ENCODE measurements at places on chromosomes 1 and 21.

DNA sequence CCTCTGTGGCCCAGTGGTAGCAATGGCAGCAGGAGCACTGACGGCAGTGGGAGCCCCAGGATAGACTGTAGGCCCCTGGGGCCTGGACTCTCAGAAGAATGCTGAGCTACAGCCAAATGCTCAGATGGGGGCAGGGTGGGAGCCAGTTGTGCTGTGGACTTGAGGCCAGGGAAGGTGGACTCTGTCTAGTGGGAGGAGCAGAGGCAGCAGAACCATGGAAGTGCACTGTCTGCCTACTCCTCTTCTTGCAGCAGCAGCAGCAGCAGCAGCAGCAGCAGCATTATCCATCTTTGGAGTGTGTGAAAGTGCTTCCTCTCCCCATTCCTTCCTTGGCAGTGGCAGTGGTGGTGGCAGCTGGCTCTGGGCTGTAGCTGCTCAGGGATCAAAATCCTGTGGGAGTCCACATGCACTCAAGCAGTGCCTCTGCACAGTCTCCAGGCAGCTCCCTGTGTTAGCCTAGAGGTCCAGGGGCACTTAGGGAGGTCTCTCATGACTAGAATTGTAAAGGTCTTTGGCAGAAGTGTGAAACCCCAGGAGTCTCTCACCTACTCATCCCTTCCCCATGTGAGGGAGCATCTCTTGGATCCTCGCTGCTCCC lies 917.9 kb upstream of the B3GALT2 start:
- DNase-seq: peak; percentile 24

DNA sequence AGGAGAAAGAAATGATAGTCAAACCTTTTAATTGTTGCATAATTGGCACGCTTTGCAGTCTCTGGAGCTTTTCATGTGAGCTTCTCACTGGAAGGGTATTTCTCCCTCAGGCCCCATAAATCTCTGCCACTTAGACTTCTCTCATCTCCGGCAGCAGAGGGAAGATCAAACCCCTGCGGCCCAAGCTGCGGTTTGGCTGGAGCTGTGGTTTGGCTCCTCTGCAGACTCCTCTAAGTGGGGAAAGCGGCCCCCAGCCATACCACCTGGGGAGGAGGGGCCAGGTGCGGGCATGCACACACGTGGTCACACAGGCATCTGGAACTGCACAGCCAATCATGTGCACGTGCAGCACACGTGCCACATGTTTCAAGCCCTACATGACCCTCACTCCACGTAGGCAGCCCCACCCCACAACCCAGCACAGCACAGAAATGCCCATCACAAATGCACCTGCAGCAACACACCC lies 58.3 kb downstream of the UBE2T start:
- peak; percentile 67 for DNase-seq

- DNase-seq: no peak
Observed at GRCh38 chr1:100862591-100862990, 32.1 kb downstream of the EXTL2 start.

- DNase-seq: no peak
Observed at GRCh38 chr1:9239622-9240401, 5.2 kb downstream of the H6PD start.

GRCh38 chr1:154993572-154994268 lies at the start of gene LENEP:
Gene LENEP, plus strand, starts transcription at chr1:154993586. Its CDS starts 22 bp downstream, at chr1:154993608.
- DNase-seq: no peak

DNA sequence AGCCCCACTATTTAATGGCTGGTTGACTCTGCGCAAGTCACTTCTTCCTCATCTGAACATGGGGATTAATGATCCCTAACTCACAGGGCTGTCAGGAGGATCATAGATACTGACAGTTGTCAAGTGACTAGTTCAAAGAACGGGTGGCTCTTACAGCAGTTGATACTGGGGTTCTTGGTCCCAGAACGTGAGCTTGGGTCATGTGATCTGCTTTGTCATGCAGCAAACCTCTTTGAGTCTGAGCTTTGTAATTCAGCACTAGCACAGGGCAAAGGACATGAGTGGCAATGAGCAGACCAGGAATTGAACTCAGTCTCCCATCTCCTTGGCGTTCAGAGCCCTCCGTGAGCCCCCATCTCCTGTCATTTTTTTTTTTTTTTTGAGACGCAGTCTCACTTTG lies 64.4 kb downstream of the TRABD2B start:
- no peak for DNase-seq

GRCh38 chr1:25572708-25573590 lies 29.5 kb downstream of the LDLRAP1 start:
- no peak for DNase-seq

DNA sequence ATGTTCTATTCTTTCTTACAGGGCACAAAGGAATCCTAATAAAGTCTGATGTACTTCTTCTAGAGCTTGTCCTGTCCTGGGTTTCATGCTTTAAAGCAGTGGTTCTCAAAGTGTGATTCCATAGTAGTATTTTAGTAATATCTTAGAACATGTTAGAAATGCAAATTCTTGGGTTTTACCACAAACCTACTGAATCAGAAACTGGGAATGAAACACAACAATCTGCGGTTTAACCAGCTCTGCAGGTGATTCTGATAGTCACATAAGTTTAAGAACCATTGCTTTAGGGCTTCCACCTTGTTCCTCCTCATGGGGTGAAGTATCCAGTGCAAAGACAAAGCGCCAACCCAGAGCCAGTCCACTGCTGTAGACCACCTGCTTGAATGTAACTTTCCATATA lies 41.1 kb downstream of the NGF start:
- no peak for DNase-seq

DNA sequence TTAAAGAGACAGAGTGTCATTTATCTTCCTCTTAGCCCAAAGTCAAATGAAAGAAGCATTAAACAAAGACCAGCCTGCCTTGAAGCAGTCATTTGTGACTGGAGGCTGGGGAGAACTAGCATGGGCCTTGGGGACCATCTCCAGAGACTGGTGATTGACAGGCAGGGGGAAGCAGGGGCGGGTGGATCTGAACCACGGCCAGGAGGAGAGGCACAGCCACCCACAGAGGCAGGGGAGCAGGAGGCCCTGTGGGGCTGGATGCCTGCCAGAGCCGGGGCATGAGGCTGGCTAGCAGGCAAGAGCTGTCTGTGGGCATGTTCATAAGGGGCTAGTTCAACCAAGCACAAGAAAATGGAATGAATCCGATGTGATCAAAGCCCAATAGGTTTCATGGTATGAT lies 73.9 kb downstream of the PLXNA2 start:
- peak; percentile 84 for DNase-seq

DNA sequence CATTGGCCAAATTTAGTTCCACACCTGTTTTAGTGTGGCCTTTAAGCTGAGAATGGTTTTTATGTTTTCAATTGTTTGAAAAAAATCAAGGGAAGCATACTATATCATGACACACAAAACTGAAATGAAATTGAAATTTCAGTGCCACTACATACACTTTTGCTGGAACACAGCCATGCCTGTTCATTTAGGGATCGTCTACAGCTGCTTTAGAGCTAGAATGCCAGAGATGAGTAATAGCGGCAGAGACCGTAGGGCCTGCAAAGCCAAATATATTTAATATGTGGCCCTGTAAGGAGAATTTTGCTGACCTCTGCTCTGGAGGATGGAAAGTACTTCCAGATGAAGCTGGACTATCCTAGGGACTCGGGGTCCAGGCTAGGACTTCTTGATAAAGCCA lies 62.5 kb upstream of the LYST start:
- no peak for DNase-seq

DNA sequence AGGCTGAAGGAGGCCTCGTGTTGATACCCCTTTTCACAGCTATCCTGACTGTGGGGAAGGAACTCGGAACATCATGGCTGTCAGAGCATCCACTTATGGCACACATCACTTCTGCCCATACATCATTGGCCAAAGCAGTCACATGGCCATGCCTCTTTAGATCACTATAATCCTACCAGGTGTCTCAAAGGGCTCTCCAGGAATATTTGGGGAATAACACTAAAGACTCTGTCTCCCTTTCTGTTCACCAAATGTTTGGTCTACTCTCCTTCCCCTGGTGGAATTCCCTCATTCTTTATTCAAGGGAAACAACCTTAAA lies 3.0 kb upstream of the JUN start:
- DNase-seq: no peak

- no peak for DNase-seq
Observed at GRCh38 chr1:78619803-78620579, at the start of gene IFI44L. Gene IFI44L, plus strand, starts transcription at chr1:78620448. Its CDS starts 7,468 bp downstream, at chr1:78627916.

- no peak for DNase-seq
Observed at GRCh38 chr1:113684153-113684541, 75.1 kb downstream of the PHTF1 start.

DNA sequence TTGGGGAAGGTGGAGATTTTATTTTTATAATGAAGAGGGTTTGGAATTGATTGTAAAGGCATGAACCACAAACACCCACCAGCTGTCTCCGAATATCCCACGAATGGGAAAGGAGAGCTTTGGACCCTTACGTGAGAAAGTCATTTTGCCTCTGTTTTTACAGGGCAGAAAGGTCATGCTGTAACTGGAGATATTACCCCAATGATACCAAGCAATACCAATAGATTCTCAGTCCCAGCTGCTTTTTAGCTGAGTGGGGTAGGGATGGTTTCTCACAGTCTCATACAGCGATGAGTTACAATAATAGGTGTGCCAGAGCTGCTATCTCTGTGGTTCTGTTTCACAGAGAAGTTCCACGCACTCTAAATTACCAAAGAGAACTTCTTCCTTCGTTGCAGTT lies 8.8 kb upstream of the F3 start:
- no peak for DNase-seq

DNA sequence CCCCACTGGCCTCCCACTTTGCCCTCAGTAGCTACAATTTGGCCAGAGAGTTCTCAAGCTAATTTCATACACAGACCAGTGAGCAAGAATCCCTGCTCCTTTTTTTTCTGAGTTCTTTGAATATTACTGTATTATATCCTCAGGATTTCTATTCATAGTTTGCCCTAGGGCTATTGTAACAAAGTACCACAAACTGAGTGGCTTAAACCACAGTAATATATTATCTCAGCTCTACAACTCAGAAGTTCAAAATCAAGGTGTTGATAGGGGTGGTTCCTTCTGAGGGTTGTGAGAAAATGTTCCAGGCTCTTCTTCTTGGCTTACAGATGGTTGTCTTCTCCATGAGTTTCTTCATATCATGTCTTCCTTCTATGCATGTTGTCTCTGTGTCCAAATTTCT lies 289.4 kb upstream of the ESRRG start:
- DNase-seq: no peak

- DNase-seq: peak; percentile 62
Observed at GRCh38 chr1:63653976-63654375, 60.8 kb downstream of the PGM1 start.

DNA sequence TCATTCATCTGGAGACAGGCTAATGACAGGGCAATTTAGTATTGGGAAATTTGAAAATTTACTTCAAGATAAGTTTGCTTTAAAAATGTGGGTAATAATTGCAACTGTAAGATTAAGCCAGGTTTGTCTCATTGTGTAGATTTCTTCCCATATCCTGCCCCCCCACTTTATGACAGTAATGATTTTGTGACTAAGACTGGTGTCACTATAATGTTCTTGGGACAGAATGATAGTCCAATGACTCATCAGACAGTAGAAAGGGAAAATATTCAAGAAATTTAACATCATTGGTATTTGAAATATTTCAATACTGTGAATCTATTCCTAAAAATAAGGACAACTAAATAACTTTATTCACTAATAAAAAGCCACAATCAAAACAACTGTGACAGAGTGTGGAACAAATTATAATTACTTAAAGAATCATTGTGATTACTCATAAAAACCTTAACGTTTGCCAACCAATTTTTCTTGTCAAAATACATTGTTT lies 36.7 kb downstream of the FH start:
- DNase-seq: no peak

DNA sequence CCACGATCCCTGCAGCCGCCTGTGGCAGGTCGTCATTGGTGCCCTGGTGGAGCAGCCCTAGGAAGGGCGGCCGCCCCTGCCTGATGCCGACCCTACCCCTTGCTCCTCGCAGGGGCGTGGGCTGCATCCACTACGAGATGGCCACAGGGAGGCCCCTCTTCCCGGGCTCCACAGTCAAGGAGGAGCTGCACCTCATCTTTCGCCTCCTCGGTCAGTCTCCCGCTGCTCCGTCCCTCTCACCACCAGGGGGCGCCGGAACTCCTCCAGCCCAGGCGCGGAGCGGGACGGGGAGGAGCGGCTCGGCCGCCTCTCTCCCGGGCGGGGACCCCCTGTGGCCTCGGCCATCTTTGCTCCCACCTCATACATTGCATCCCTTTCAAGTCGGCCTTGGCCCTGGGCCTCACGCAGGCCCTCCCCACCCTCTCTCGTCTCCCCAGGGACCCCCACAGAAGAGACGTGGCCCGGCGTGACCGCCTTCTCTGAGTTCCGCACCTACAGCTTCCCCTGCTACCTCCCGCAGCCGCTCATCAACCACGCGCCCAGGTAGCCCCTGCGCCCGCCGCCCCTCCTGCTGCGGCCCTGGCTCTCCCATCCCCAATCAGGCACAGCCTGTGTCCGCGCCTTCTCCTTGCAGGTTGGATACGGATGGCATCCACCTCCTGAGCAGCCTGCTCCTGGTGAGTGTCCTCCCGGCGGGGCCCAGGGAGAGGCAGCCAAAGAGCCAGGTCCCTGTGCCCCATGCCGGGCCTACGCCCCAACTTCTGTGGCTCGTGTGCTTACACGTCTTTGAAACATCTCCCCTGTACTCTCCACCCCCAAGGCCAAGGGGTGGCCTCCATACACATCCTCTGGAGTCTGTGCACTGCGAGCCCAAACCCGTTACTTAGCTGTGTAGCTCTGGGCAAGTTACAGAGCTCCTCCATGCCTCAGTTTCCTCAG lies 24.7 kb downstream of the CDK18 start:
- peak; percentile 77 for DNase-seq

GRCh38 chr1:116913941-116914340 lies 4.2 kb downstream of the PTGFRN start:
- DNase-seq: no peak

GRCh38 chr1:158998781-158999161 lies 10.9 kb upstream of the IFI16 start:
- DNase-seq: peak; percentile 18

GRCh38 chr1:45884700-45885099 lies 81.3 kb downstream of the MAST2 start:
- DNase-seq: no peak

- DNase-seq: no peak
Observed at GRCh38 chr1:90940746-90941145, 81.1 kb downstream of the ZNF644 start.
